ENCODE measurements at places on chromosomes 11 and 22.
A peak's percentile ranks its signal among the peaks of the same experiment; 100 is the strongest.

GRCh38 chr22:27918341-27919221, 475 bp downstream of the PITPNB start:
- DNase-seq, result peak; percentile 64

- no peak for DNase-seq
Measured at GRCh38 chr11:90251599-90251998, 28.8 kb upstream of the CHORDC1 start.

DNA sequence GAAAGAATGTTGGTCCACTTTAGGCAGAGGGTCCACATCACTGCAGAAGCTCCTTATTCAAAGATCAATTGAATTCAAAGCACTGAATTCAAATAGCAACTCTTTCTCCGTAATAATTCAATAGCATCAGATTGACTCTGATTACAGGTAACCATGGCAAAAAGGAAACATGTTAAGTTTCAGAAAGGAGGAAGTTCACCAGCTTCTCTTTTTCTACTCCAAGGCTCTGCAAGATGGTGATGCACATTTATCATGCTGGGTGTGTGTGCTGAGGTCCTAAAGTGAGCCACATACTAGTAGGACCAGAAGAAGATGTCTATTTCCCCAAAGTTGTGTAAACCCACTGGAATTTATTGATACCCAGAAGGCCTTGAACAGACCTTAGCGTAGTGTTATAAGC, 18.0 kb upstream of the DRD2 start:
- peak; percentile 3 for DNase-seq

- no peak for DNase-seq
Measured at GRCh38 chr11:87659807-87660206, 515.4 kb downstream of the RAB38 start.

DNA sequence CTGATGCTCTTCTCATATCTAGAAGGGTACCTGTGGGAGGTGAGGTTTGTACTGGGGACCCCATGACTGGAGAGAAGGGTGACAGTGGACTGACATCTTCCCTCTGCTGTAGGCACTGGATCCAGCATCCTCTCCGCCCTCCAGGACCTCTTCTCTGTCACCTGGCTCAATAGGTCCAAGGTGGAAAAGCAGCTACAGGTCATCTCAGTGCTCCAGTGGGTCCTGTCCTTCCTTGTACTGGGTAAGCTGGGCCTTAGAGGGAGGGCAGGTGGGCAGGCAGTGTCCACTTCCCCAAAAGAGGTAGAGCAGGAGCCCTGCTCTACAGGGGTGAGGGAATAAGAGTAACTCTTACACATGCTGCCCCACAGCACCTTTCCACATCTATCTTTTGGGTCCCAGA, 15.9 kb downstream of the DGAT2 start:
- no peak for DNase-seq

All from hematopoietic multipotent progenitor cell treated with erythropoietin and hydrocortisone succinate and interleukin-3 and kit ligand, for 6 days (in vitro differentiated cells).